Fibroblast of mammary gland (primary cell): ENCODE measurements at places on chromosomes 3 and 15.

GRCh38 chr3:78642226-78643035, 1125.4 kb downstream of the ROBO1 start:
- no peak for DNase-seq

- no peak for DNase-seq
Measured at GRCh38 chr3:189702066-189702646, 71.0 kb downstream of the TP63 start.

GRCh38 chr15:93861413-93861812, 369.9 kb upstream of the MCTP2 start:
- peak; percentile 55 for DNase-seq

DNA sequence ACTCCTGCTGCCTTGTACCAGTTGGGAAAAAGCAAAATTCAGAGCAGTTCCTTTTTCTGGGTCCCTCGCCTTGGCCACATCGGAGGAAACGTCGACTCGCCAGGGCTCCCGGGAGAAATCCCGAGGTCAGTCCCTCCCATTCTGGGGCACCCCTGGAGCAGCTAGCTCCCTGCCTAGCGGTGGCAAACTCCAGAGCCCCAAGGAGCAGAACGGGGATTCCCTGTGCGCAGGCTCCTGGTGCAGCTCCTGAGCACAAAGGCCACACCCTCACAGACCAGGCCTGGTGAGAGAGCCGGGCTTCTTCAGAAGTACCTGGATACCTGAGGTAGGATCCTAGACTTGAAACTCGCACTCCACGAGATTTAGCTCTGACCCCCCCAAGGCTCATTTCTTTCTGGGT, 2.6 kb downstream of the LRRC3B start:
- no peak for DNase-seq

DNA sequence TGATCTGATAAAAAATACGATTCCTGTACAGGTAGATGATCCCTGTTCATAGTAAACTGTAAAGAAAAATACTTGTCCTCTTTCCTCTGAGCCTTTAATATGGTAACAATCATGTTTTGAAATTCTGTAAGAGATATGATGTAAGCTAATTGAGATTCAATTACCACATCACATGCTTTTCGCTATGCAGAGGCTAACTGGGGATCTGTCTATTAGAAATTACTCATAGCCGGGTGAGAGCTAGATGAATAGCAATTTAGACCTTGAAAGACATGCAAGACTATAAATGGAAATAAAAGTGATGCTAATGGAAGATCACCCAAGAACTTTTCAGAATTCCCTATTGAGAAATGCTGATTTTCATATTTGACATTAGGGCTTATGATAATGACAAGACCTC, 579.9 kb upstream of the ZNF717 start:
- no peak for DNase-seq

DNA sequence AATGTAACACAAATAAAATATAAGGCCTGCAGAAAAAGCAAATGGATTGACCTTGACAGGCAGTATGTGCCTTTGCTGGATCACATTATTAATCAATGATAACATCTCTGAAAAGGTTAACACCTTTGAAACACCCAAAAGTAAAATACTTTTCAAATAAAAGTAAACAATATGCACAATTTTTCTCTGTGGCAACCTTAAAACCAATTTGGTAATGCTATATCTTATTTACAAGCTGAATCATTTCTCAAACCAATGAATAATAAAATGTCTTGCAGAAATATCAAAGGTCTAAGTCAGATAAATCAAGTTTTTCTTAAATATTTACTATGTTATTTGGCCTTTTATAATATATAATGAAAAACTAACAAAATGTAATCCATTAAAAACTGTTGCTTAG, 1018.7 kb downstream of the ROBO1 start:
- no peak for DNase-seq

DNA sequence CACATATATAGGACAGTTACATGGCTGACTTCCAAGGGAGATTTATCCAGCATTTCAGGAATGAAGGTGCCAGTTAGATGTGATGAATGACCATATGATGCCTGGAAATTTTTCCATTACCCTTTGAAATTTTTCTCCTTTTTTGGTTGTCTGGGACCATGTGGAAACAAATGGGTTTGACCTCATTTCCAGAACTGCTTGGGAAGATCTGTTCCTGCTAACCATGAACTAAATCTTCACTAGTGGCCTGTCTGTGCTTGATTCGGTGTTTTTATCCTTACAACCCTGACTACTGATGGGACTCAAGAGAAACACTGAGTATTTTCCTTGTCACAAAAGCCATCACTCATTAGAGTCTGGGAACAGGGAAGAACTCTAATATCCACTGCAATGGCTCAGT, 409.4 kb downstream of the PDCD6IP start:
- DNase-seq, result no peak

DNA sequence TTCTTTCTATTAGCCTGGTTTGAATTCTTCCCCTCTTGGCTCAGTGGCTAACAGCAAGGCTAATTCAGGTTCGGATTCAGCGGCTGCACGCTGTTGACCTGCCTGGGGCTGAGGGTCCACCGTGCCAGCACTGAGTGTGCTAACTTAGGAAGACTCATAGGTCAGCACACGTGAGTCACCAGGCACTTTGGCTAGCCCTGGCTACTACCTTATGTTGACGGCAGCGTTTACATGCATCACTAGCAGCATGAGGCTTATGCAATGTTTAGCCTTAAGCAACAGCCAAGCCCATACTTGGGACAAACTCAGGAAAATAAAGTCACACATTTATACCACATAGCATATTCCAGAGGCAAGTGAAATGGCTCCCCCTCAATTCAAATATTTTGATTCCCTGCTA, 137.7 kb downstream of the RAB11A start:
- peak; percentile 91 for DNase-seq

DNA sequence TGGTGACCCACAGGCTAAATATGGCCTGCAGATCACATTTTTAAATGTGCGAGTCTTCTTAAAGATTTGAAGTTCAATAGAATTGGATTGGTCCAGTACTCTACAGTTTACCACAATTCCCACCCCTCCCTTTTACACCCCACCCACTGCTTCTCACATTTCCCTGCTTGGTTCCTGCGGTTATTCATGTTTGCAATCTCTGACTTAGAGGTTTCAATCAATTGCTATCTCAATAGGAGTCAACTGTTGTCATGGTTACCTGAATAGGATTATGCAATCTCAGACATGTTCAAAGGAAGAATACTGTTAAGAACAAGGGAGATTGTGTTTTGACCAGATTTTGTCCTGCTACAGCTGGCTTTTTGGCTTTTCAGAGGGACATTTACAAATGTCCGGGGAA, 4.9 kb upstream of the C3orf49 start:
- peak; percentile 28 for DNase-seq

DNA sequence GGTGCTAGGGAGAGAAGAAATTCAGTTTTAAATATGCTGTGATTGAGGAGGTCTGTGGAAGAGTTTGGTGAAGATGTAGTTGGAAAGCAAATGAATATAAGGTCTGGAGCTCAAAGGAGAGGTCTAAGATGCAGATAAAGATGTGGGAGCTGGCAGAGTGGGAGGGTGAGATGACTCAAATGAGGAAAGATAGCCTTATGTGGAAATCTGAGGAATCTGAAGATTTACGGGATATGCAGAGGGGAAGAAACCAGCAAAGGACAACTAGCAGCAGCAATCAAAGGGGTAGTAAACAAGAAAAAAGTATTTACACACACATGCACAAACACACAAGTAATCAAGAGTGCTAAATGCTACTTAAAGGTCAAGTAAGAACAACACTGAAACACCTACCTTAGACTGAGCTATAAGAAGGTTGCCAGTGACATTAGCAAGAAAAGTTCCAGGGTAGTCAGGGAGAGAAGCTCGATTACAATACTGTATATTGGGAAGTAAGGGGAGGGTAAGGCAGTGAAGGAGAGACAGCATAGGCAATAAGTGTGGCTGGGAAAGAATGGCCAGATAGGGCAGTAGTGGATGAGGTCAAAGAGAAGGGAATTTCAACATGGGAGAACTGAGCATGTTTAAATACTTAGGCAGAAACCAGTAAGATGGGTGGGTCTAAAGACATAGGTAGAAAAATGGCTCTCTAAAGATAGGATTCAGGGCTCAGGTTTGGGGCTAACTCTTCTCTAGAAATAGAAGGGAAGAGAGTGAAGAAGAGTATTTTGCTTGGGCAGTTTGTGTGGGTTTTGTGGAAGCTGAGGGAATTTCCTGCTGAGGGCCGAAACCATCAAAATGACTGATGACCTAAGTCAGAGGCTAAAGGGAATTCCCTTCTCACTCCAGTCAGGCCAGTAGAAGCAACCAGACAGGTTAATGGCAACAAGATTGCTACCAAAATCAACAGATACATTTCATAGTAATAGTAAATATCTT, 8.9 kb downstream of the CMTM6 start:
- no peak for DNase-seq

DNA sequence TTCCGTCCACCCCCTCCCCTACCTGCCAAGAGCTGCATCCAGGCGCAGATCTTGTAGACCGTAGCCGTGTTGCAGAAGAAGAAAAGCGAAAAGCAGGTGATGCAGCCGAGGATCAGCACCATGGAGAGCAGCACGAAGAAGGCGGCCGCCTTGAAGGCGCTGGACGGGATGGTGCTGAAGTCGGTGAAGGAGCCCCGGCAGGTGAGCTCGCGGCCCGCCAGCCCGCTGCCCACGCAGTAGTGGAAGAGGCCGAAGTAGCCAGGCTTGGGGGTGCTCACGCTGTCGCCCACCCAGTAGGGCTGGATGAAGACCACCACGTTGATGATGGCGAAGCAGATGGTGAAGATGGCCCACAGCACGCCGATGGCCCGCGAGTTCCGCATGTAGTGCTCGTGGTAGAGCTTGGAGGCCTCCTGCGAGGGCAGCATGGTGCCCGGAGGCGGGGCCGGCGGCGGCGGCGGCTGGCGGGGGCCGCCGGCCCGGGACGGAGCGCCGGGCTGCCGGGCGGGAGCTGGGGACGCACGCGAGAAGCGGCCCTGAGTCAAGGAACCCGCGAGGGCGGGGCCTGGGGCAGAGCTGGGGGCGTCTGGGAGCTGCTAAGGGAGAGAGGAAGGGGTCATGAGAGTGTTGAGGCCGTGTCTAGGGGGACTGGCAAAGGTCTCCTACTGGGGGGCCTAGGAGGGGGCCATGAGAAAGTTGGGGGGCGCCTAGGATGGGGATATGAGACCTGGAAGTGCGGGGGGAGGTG, 1.2 kb downstream of the LHFPL4 start:
- DNase-seq, result peak; percentile 45

DNA sequence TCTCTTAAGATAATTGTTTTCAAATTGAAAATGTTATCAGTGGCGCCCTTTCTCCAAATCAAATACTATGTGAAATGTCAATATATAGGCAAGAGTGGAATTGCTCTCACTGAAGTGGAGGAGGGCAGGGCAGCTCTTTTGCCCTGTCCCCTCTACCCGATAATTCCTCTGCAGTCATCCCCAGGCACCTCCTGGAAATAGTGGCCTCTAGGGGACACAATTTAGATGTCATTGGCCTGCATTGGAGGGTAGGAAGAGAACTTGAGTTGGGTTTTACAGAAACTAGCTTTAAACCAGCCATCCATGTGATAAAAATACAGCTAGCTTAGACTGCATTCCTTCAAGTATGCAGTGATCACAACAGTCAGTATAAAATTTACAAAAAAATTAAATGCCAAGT, 288.9 kb downstream of the EDEM1 start:
- no peak for DNase-seq

- no peak for DNase-seq
Measured at GRCh38 chr3:14765576-14766427, 53.0 kb upstream of the FGD5 start.

DNA sequence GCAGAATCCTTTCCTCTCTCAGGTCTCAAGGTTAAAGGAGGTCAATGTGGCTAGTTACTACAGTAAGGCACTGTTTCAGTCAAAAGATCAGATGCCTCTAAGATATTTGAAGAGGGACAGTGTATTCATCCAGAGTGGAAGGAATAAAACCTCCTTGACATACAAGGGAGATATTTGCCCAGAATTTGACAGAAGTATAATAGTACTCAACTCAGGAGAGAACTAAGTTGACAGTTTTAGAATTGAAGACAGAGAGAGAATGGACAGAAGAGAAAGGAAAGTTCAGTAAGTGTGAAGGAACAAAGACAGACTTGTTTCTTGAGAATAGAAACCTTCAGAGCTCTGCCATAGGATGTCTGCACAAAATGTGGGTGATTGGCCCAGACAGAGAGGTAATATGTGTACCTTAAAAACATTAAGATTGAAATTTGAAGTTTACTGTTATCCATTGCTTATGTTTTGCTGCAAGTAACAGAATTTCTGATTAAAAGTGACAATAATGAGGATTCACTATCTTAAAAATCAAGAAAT, 507.1 kb downstream of the IGSF11 start:
- no peak for DNase-seq

DNA sequence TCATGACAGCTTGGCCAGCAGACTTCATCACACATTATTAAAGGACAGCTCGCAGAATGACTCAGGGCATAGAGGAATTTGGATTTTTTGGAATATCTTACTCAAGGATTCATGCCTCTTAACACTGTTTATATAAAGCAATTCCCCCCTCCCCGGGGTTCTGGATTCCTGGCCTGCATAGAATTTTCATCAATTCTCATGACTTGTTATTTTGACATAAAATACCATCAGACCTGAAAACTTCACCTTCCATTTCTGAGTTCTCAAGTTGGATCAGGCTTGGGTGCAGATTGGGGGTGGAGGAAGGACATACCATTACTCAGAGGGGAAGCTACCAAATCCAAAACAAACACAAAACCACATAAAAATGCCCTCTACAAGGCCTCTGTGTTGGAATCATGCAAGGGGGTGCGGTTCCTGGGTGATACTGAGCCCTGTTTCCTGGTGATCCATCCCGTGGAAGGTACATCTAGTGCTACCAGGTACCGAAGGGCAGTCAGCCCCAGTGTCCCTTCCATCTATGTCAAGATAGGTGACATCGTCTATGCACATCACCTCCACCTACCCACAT, 95.3 kb downstream of the DAPK2 start:
- DNase-seq, result peak; percentile 83

DNA sequence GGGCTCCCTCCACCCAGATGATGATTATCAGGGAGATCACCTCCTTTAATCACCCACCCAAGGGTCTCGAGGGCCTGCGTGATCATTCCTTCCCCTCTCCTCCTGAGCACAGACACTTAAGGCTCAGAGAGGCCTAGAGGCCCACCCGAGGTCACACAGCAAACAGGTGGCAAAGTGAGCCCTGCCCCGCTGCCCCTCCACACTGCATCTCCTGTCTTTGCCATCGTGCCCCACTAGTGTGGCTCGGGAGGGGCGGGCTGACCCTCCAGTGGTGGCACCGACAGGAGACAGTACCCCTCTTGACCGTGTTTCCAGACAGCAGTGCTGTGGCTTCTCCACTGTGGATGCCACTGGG, 4.9 kb upstream of the PLXND1 start:
- DNase-seq, result no peak

GRCh38 chr3:64494526-64494925, 193.3 kb downstream of the ADAMTS9 start:
- DNase-seq, result no peak

DNA sequence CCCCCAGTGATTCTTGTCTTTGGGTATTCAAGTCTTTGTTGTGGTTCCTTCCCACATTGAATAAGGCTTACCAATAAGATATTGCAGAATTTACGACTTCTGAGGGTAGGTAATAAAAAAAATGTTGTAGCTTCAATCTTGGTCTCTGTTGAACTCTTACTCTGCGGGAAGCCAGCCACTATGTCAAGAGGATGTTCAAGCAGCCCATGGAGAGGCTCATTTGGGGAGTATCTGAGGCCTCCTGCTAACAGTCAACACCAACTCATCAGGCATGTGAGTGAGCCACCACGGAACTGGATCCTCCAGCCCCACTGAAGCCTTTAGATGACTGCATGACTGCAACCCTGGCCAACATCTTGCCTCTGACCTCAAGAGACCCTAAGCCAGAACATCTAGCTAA, 3.2 kb upstream of the TBC1D23 start:
- peak; percentile 98 for DNase-seq
